ENCODE measurements at places on chromosomes 3 and 15. TPM values are rescaled to one million over a fixed set of nuclear protein-coding genes. Genes with fewer than 3 reads are reported as not detected.

- no peak overlapping the region for H3K4me3 ChIP-seq
- H3K27me3 ChIP-seq: no peaks in the 10 kb centered on the region
- H3K4me1 ChIP-seq: no peaks in the 10 kb centered on the region
- H3K36me3 ChIP-seq: no peaks in the 10 kb centered on the region
- no peak overlapping the region for H3K27ac ChIP-seq
Observed at GRCh38 chr3:189282741-189283140, 111.0 kb downstream of the TPRG1 start.

GRCh38 chr3:144652573-144652972 lies 681.0 kb downstream of the DIPK2A start:
- H3K36me3 ChIP-seq: no peaks in the 10 kb centered on the region
- no peak overlapping the region for H3K27ac ChIP-seq
- no peak for DNase-seq
- no peaks in the 10 kb centered on the region for H3K27me3 ChIP-seq

The LARP6 gene
- 18.9 TPM for total RNA-seq

DNA sequence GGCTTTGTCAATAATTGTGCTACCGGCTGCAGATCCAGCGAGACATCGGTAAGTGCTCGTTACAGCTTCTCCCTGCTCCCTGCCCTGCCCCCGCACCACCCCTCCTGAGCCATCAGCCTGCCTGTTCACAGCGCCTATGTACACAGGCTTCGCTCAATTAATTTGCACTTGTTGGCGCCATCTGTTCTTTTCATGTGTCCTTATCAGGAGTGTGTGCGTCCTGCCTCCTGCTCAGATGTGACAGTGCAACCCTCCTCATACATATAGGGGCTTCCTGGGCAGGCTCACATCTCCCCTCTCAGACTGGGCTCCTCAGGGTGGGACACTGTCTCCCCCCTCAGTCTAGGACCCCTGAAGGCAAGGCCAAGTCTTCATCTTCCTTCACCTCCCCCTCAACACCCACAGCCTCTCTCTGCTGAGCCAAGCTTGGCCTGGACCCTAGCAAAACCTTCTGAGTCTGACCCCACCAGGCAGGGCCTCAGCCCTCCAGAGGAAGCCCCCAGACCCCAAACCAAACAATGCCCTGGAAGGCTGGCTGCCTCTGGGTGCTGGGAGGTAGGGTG lies 54.9 kb downstream of the CYP11A1 start:
- no peak overlapping the region for H3K27ac ChIP-seq
- H3K4me3 ChIP-seq: no peak overlapping the region

The TRIM71 gene
- total RNA-seq: 364 TPM

DNA sequence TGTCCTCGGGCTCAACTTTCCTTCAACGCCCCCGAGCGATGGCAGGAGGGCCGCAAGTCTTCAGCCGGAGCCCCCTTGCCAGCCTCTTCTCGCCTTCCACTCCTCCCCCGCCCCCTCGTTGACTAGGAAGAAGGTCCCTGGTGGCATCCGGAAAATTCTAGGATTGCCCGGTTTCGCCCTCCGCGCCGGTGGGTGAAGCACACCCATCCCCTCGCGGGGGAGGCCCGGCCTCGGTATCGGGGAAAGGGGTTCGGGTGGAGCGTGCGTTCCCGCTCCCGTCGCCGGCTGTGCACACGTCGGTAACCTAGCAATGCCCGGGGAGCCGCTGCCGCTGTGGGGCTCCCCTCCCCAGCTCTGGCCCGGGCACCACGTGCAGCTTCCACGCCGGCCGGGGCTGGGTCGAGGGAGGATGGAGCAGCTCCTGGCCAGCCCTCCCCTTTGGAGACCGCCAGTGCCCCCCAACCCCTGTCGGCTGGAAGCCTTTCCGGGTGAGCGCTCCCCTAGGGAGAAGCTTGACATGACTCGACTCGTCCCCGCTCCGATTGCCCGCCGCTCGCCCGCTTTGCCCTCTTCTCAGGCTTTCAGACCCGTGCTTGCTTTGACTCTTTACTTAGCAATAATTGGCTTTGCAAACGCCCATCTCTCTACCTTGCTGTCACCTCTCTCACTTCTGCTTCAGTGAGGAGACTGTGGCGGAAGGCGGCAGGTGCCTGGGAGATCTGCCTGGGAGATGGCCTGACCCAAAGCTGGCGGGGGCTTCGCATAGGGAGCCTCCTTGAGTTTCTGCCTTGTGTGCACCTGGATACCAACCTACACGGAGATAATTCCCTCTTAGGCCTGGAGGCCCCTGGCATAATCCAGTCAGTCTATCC lies 1.3 kb downstream of the CACNA1D start:
- peak; percentile 45 for DNase-seq
- no peaks in the 10 kb centered on the region for H3K4me1 ChIP-seq
- no peak overlapping the region for H3K27ac ChIP-seq
- H3K36me3 ChIP-seq: no peaks in the 10 kb centered on the region
- H3K4me3 ChIP-seq: peak overlapping the region; percentile 61

DNA sequence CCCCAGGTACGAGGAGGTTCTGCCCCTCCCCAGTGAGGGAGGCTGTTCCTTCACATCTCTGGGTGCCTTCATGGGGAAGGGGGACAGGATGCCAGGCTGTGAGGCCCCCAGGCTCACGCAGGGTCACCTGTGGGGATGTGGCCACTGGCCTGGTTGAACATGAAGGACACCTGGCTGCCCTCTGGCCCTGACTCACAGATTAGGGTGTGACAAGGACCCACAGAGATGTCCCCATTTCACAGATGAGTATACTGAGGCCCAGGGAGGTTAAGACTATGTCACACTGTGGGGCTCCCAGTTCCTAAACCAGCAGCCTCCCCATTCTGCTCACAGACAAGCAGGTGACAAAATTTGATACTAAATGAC lies 42.4 kb downstream of the PCSK6 start:
- DNase-seq: no peak
- H3K36me3 ChIP-seq: no peaks in the 10 kb centered on the region
- no peaks in the 10 kb centered on the region for H3K4me1 ChIP-seq
- no peaks in the 10 kb centered on the region for H3K27me3 ChIP-seq
- no peak overlapping the region for H3K27ac ChIP-seq
- H3K4me3 ChIP-seq: no peak overlapping the region

The ZPLD1 gene
- total RNA-seq: not detected

The CFAP91 gene
- 2.2 TPM for total RNA-seq

DNA sequence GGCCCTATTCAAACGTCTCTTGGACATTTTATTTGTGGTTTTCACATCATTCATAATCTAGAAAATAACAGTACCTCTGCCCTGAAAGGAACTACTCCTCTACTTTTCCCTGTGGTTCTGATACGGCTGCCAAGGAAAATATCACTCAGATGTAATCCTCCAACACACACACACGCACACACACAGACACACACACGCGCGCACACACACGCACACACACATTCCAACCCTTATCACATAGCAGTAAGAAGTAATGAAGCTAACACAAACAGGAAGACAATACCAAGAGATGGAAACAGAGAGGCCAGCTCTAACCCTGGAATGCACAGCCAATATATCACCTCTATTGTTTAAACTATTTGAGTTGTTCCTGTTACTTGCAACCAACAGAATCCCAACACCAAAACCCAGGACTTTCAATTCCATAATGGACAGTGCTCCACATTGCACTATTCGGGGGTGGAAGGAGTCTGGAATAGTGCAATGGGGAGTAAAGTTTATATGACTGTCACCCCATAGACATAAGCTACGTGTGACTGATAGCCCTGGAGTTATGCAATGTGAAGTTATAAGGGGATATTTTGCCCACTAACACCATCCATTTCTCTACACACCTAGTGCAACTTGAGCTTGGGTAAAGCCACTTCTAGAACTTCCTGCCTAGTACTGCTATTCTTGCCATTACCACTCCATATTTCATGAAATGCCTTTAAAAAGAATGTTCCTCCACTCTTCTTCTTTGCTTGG lies 71.3 kb upstream of the FNDC3B start:
- no peak overlapping the region for H3K27ac ChIP-seq
- DNase-seq: no peak
- no peak overlapping the region for H3K4me3 ChIP-seq

DNA sequence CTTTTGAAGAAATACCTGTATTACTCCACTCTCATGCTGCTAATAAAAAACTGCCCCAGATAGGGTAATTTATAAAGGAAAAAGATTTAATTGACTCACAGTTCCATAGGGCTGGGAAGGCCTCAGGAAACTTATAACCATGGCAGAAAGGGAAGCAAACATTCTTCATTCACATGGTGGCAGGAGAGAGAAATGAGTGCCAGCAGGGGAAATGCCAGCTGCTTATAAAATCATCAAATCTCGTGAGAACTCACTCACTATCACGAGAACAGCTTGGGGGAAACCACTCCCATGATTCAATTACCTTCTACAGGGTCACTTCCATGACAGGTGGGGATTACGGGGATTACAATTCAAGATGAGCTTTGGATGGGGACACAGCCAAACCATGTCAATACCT lies 18.7 kb downstream of the MFSD1 start:
- no peaks in the 10 kb centered on the region for H3K4me1 ChIP-seq
- no peak overlapping the region for H3K27ac ChIP-seq
- H3K36me3 ChIP-seq: no peaks in the 10 kb centered on the region
- DNase-seq: no peak

The SLC12A6 gene
- total RNA-seq: 11.1 TPM

DNA sequence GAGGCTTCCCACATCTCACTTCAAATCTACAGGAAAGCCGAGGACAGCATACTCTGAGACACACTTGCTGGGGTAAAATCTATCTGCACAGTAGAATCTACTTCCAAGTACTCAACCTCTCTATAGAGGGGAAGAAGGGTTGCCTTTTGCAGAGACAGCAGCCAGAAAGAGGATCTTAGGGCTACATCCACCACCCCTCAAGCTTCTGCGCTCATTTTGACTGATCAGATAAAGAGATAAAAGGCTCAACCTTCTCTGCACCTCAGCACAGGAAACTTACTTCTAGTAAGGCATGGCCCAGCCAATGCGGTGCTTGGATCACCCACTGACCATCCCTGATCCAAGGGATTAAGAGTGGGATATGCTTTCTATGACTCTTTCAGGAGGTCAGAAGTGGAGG lies 6.9 kb upstream of the SLC9A9 start:
- no peaks in the 10 kb centered on the region for H3K27me3 ChIP-seq
- no peak overlapping the region for H3K27ac ChIP-seq

- H3K36me3 ChIP-seq: no peaks in the 10 kb centered on the region
- H3K27ac ChIP-seq: no peak overlapping the region
- H3K27me3 ChIP-seq: no peaks in the 10 kb centered on the region
- DNase-seq: peak; percentile 64
Observed at GRCh38 chr3:180680097-180680430, 775 bp upstream of the CCDC39 start.
